ENCODE measurements at places on chromosomes 11 and 22.

DNA sequence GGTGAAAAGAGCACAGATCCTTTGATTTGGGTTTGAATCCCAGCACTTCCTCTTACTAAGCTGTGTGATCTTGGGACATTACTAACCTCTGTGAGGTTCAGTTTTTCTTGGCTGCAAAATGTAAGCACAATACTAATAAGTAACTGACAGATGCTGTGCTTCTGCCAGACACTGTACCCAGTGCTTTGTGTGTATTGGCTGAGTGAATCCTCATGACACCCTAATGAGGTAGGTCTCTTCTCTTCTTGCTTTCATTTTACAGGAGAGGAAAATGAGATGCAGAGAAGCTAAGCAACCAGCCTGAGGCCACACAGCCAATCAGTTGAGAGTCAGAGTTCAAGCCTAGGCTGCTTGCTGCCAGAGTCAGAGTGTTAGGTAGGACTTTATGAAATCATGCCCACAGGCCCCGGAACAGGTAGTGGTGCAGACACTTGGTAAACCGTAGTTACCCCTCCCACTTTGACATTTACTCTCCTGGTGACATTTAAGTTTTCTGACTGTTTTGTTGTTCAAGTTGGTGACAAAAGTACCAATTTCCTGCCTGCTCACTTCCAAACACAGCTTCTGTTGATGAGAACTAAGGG, 21.2 kb downstream of the PTPRJ start:
- no peak for DNase-seq

DNA sequence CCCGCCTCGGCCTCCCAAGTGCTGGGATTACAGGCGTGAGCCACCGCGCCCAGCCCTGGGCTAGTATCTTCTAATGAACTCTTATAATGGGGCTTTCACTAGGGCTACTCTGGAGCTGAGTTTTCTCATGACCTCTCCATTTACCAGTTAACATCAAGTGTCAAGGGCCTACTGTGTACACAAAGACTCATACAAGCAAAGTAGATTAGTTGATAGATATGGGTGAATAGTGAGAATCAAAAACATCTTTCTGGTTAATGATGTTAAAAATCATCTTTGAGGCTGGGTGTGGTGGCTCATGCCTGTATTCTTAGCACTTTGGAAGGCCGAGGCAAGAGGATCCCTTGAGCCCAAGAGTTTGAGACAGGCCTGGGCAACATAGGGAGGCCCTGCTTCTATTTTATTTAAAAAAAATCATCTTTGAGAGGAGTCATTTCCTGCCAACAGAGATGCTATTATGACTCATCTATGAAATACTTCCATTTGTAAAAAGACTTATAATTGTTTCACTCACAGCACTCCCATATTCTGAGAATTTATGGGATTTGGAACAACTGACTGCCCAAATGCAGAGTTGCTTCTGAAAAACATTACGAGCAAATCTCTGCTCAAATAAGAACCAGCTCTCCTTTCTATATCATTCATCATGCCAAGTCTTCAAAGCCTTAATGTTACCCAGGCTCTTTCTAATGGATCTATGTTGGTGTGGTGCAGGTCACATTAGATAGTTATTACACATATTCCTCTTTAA, 57.0 kb downstream of the GDPD4 start:
- peak; percentile 88 for DNase-seq

DNA sequence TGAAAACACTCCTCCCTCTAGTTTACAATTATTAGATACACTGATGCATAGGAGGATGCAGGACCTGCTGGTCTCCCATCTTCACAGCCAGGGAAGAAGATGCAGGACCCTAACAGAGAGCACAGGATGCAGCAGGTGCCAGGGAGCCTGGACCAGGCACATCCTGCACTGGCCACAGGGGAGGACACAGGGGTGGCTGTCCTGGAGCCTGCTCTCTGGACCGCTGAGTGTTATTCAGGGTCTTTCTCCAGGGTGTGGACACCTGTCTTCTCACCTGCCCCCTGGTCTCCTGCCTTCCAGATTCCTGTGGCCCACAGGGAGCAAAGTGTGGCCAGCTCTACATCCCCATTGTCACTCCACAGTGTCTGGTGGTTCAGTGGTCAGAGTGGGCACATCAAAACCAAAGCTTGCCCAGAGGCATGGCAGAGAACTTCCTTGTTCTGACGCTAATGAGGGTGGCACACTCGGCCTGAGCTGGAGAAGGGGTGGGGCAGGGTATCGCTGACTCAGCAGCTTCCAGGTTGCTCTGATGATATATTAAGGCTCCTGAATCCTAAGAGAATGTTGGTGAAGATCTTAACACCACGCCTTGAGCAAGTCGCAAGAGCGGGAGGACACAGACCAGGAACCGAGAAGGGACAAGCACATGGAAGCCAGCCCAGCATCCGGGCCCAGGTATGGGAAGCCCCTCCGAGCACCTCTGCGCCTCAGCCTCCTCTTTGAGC, at the start of gene APOBEC3A:
Gene APOBEC3A, plus strand, starts transcription at position 564 of the 725 bp plus-strand sequence. Its CDS starts 83 bp downstream, at position 647.
- no peak for DNase-seq

GRCh38 chr11:78373689-78374088, 43.9 kb downstream of the GAB2 start:
- DNase-seq = no peak

GRCh38 chr11:64234647-64235379, 429 bp downstream of the VEGFB start:
- DNase-seq = no peak

DNA sequence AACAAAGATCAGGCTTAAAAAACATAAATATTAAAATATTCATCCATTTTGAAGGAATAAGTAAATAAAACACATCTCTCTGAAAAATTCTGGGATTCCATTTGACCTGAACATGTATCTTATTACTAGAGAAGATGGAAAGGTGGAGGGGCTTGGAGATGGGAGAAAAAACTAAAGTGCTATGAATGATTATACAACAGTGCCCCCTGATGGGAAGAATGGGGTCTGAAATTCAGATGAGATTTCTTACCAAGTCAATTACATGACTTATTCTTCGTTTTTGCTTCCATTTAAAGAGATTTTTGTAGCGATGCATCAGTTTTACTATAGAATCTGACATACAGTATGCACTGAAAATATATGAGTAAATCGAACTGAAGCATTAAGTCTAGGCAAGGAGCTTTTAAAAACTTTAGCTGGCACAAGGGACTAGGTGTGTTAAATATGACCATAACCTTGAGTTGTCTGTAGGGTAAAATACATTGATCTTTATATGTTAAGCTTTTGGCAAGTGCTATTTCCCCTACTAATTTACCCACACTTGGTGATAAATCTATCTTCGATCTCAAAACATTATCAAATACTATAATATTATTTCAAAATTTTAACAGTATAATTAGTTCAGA, 718.8 kb downstream of the CNTN5 start:
- DNase-seq = no peak

DNA sequence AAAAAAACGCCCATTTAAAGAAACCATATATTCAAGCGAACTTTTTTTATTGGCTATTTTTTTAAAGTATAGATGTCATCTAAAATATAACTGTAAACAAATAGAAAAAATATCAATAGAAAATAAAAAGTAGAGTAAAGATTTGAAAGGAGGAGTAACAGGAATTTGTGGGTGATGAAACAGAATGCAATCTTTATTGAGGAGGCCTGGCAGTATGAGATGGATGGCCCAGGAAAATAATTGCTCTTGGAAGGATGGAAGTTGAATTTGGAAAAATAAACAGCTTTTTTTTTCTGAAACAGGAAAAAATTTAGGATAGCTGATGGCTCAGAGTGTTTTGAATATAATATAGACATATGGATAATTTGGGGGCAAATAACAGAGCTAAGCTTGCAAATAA, 219.0 kb downstream of the CASP12 start:
- no peak for DNase-seq

DNA sequence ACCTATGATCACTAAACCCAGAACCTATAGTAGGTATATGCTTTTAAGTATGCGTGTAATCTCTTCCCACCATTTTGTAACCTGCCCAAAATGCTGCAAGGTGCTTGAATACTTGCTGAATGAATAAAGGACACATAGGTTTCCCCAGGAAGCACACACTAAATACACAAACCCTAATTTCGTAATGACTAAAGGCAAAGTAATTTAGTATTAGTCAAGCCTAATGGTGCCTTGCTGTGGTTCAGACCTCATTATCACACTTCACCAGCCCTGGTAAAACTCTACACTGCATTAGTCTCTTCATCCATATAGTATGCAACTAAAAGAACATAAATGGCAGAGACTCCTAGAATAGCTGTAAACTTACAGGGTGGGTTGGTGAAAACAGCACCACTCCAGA, 289.0 kb upstream of the PITPNB start:
- DNase-seq = no peak

DNA sequence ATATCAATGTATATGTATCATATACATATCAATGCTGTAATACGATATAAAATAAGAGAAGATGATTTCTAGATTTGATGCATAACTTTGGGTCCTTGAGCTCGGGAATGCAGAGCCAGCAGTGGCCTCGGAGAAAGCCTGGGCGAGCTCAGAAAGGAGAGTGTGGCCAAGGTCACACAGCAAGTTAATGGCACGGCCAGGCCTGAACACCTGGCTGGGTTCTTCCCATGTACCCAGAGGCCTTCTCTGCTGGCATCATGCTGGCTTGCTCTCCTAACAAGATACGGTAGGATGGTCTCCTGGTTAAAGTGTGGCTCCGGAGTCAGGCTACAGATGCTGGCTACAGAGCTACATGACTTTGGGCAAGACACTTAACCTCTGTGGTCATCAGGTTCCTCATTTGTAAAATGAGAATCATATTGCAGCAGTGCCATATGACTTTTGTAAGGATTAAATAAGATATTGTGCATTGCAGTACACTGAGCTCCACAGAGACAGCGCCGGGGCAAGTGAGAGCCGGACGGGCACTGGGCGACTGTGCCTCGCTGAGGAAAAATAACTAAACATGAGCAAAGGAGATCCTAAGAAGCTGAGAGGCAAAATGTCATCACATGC, 29.9 kb downstream of the TPST2 start:
- DNase-seq = no peak

GRCh38 chr22:32877196-32877595, 75.7 kb downstream of the TIMP3 start:
- DNase-seq = no peak

DNA sequence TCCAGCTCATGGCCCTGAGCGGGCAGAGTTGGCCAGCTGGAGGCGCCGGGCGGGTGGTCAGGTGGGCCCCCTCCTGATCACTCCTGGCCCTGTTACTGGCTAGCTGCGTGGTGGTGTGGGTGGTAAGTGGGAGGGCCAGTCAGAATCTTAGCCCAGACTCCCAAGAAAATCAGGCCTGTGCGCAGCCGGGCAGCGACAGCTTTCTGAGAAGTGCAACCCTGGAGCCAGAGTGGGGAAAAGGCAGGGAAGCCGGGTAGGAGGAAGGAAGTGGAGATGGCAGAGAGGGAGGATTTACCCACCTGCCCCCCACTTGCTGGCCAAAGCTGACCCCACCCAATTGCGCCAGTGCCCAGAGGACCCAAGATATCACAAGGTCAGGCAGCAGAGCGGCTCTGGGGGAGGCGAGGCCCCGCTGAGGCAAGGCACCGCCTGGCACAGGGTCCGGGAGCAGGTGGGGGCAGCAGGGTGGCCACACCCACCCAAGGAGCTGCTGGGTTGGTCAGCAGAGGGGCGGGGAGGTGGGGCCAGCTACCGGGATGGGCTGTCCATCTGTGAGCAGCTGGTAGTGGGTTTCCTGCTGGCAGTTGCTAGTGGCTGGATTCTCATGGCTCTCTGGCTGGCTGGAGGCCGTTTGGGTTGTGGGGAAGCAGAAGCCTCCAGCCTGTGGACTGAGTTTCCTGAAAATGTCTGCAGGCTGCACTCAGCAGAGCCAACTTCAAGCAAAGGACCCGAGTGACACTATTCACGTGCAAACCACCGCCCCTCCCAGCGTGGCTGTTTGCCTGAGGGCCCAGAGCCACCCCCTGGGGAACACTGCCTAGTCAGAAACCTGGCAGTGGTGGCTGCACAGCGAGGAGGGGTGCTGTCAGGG, 196.4 kb downstream of the IGLL1 start:
- DNase-seq = no peak

DNA sequence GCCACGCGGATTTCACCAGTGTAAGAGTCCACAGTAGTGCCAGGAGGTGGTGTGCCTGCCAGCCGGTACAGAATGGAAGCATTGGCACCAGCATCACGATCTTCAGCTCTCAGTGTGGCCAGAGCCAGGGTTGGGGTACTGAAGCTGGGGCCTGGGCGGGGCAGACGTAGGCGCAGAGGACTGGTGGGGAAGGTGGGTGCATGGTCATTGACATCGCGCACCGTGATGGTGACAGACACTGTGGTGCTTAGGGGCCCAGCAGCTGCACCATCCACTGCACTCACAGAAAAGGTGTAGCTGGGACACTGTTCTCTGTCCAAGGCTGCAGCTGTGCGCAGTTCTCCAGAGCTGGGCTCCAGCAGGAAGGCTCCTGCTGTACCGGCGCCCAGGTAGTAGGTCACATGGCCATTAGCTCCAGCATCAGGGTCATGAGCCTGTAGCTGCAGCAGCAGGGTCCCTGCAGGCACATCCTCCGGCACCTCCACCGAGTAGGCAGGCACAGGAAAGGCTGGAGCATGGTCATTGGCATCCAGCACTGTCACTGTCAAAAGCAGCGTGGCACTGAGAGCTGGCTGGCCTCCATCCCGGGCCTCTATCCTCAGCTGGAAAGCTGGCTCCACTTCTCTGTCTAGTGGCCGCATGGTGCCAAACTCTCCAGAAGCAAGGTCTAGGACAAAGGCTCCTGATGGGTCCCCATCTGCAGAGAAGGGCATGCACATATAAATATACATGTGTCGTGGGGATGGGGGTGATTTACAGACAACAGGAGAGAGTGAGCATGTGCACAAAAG, 7.9 kb upstream of the TPP1 start:
- no peak for DNase-seq

DNA sequence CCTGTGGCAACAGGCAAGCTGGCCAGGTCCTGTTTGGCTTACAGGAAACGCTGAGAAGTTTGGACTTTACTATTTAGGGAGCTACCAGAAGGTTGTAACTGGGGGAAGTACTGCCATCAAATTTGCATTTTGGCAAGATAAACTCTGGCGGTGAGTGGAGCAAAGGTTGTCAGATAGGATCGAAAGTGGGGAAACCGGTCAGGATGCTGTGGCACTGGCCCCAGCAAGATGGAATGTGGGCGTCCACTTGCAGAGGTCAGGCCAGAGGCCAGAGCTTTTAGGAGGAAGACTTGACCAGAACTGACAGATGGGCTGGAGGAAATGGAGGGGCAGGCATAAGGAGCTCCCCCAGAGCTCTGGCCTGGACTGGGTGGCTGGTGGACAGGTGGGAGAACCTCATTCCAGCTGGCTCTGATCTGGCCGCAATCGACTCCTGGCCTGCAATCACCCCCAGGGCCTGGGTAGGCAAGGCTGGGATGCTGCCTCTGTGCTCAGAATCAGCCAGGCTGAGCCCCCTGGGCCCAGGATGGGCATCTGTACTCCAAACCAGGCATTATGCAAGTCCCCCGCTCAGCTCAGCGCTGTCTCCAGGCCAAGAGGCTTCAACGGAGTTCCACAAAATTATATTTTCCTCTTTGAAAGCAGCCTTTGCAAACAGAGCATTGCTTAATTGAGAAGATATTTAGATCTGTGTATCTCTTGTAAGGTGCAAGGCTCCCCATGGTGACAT, 178.3 kb upstream of the NECTIN1 start:
- DNase-seq = no peak

- no peak for DNase-seq
Measured at GRCh38 chr11:62854825-62855570, 15.6 kb upstream of the WDR74 start.

Data from GM04504 (cell line).